Keratinocyte (primary cell): ENCODE measurements at places on chromosomes 7 and 10. TPM values are rescaled to one million over a fixed set of nuclear protein-coding genes. Genes with fewer than 3 reads are reported as not detected.

- DNase-seq, result no peak
Measured at GRCh38 chr7:70684173-70684572, 447.8 kb upstream of the GALNT17 start.

DNA sequence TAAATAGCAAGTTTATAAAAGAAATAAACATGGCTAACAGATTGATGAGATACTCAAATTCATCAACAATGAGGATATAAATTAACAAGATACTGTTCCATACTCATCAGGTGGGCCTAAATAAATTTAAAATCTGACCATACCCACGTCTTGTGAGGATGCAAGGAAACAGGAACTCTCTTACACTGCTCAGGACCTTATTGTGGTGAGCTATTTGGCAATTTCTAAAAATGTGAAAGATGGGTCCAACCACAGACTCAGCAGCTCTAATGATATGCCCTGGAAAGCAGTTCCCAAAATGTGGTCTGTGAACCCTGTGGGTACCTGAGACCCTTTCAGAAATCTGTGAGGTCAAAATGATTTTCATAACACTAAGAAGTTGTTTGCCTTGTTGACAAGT is 21.5 kb downstream of the RPP38 start:
- no peak for DNase-seq

- no peak for DNase-seq
Measured at GRCh38 chr7:151829707-151830106, 47.2 kb downstream of the PRKAG2 start.

- no peak for DNase-seq
Measured at GRCh38 chr10:122344741-122345258, 29.7 kb upstream of the PLEKHA1 start.

- DNase-seq, result no peak
Measured at GRCh38 chr7:100475549-100475948, 3.5 kb downstream of the TSC22D4 start.

GRCh38 chr7:21866731-21867130 is 79.0 kb downstream of the CDCA7L start:
- DNase-seq, result no peak

- DNase-seq, result no peak
Measured at GRCh38 chr7:105857009-105857952, 19.1 kb downstream of the ATXN7L1 start.

GRCh38 chr10:56975513-56975912 is 614.5 kb upstream of the ZWINT start:
- no peak for DNase-seq

GRCh38 chr7:30559611-30560010 is 35.1 kb upstream of the GARS1 start:
- DNase-seq, result no peak

DNA sequence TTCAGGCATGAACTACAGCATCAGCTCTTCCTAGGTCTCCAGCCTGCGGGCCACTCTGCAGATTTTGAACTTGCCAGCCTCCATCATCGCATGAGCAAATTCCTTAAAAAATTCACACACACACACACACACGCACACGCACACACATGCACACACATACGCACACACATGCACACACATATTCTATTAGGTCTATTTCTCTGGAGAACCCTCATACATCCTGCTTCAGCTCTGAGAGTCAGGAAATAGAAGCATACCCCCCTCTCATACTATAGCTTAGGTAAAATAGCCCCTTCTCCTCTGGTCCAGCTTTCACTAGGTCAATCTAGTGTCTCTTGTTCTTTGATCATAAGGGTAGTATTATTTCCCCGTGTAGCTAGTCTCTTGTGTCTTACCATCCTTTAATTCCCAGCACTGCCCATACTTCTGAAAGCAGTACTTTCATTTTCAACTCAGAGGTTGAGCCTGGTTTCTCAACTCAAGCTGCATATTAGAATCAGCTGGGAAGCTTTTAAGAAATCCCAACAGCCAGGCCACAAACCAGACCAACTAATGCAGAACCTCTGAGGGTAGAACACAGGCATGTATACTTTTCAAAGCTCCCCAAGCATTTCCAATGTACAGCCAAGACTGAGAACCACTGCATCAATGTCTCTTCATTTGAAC is 30.9 kb upstream of the ITGB8 start:
- no peak for DNase-seq

- no peak for DNase-seq
Measured at GRCh38 chr7:188727-189500, 3.5 kb upstream of the FAM20C start.

GRCh38 chr7:114160925-114161324 is 242.1 kb upstream of the PPP1R3A start:
- DNase-seq, result no peak

- DNase-seq, result no peak
Measured at GRCh38 chr7:41472427-41473125, 230.3 kb downstream of the INHBA start.

- no peak for DNase-seq
Measured at GRCh38 chr10:58511765-58512490, 744 bp upstream of the BICC1 start.

- no peak for DNase-seq
Measured at GRCh38 chr7:23600236-23600635, 3.1 kb downstream of the CCDC126 start.

- no peak for DNase-seq
Measured at GRCh38 chr10:117137031-117137910, 799 bp downstream of the VAX1 start.

- no peak for DNase-seq
Measured at GRCh38 chr10:96772196-96772595, 51.9 kb upstream of the PIK3AP1 start.

- DNase-seq, result no peak
Measured at GRCh38 chr10:36630267-36630666, 495.1 kb upstream of the ANKRD30A start.

DNA sequence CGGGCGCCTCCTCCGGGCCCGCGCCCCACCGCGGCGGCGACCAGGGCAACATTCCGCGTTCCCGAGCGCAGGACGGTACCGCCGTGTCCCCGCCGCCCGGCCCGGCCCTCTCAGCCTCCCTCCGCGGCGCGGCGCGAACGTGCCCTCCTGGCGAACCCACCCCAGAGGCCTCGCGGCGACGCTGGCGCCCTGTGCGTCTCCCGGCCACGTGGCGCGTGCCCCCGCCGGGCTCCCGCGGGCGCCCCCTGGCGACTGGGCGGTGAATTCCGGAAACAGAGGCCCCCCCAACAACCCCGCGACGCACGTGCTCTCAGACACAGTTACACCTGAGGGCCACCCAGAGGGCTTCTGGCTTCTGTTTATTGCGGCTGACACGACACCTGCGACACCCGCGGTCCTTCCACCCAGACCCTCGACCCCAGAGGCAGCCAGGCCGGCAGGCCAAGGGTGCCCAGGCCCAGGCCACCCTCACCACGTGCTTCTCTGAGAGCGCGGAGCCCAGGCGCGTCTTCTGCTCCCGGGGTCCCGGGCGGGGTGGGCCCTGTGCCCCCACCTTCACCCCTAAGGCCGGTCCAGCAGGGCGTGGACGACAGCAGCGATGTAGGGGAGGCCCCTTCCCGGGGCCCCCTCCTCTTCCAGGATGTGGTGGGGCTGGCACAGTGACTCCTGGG is at the start of gene SAP25:
Gene SAP25, minus strand, starts transcription at position 210 of the 671 bp plus-strand sequence. Its CDS starts 158 bp downstream, at position 52.
- DNase-seq, result no peak

- no peak for DNase-seq
Measured at GRCh38 chr10:72261784-72262404, 11.8 kb upstream of the DDIT4 start.

DNA sequence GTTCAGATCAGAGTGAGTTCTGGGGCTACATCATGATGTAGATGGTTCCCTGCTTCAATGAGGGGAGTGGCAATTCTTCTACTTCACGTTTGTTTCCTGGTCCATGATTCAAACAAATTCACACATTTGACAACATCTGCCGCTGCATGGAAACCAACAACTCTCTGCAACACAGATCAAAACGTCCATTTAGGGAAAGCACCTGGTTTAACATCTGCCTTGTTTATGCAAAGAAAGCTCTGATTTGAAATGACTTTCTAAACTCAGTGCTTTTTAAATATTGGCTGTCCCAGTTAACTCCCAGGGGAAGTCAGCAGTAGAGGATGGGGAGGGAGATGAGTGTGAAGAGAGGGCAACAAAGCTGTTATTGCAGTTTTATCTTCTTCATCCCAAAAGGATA is 93.8 kb downstream of the GAD2 start:
- no peak for DNase-seq

DNA sequence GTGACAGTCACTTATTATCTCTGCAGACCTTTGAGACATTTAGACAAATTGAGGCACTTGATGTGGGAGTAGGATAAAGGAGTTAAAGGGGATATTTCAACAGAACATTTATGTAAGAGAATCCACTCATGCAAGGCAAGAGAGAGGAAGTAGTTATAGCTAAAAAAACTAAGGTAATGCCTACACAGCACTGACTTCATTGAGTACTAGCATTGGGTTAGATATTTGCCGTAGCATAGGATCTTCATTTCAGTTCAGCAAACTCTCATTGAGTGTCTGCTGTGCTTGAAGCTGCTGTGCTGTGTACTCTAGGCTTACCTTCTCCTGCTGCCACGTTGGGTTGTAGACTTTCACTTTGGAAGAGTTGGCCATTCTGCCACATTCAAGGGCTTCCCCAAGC is 10.5 kb upstream of the ENTPD1 start:
- no peak for DNase-seq

UNCX gene
- polyA plus RNA-seq, result not detected in 3 replicates

GHRHR gene
- not detected in 3 replicates for polyA plus RNA-seq

CEP55 gene
- 3.2 to 25.4 TPM (median 17.7 TPM) in 3 replicates for polyA plus RNA-seq

NKX2-3 gene
- polyA plus RNA-seq, result not detected in 3 replicates

KLHL7 gene
- 28.3 to 43.1 TPM (median 30.0 TPM) in 3 replicates for polyA plus RNA-seq

FXYD4 gene
- polyA plus RNA-seq, result not detected in 3 replicates
